ENCODE measurements at places on chromosomes 5 and 9.

DNA sequence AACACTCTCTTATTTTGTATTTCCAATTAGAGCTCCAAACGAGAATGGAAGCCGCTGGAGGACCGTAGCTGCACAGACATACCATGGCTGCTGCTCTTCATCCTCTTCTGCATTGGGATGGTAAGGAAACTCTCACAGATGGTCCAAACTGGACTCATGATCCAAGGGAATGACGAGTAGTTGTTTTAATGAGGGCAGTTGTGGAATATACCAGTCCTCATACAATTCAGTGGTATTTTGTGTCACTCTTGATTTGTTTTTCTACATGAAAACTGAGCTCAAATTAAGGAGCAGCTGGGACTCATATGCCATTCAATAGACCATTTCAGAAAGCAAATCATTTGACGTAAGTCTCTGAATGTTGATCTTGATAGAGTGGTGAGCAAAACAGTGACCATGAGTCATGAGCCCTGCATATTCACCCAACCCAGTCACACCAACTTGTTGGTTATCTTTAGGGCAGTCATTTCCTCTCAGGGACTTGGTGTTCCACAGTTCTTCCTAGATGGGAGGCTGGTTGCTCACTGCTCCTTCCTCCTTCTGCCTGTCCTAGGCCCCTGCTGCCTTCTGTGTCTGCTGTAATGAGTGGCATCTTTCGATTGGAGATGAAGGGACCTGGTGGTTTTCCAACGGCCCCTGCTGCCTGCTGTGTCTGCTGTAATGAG, 54.9 kb downstream of the SLC44A1 start:
- no peak for DNase-seq

DNA sequence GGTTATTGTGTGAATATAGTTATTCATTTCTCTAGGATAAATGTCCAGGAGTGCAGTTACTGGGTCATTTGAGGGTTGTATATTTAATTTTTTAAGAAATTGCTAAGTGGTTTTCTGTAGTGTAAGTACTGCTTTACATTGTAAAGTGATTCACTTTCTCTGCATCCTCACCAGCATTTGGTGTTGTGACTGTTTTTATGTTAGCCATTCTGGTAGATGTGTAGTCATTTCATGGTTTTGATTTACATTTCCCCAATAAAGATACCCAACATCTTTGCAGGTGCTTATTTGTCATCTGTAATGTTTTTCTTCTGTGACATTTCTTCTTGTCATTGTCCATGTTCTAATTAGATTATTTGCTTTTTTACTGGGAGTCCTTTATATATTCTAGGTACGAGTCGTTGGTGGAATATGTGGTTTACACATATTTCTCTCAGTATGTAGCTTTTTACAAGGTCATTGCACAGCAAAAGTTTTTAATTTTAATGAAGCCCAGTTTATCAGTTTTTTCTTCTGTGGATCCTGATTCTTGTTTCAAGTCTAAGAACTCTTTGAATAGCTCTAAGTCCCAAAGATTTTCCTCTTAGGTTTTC, 34.0 kb downstream of the SCGB3A1 start:
- no peak for DNase-seq

DNA sequence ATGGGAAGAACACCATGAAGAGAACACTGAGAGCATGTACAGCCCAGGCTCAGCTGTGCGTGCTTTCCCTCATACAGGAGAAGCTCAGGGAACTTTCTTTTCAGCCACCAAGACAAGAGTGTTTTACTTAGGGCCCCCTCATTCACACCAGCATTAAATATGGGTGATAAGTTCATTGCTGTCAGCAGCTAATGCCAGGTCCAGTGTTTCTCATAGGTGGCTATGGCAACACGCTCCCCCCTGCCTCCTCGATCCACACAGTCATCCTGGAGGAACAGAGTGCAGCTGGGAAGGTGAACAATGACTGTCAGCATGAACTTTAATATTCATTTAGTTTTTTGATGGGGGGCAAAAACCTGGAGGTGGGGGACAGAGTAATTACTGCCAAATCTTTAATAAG, 54.4 kb downstream of the TEX10 start:
- DNase-seq = no peak

- DNase-seq = no peak
These were observed 109.1 kb downstream of the EGFLAM start for GRCh38 chr5:38367410-38367809.

DNA sequence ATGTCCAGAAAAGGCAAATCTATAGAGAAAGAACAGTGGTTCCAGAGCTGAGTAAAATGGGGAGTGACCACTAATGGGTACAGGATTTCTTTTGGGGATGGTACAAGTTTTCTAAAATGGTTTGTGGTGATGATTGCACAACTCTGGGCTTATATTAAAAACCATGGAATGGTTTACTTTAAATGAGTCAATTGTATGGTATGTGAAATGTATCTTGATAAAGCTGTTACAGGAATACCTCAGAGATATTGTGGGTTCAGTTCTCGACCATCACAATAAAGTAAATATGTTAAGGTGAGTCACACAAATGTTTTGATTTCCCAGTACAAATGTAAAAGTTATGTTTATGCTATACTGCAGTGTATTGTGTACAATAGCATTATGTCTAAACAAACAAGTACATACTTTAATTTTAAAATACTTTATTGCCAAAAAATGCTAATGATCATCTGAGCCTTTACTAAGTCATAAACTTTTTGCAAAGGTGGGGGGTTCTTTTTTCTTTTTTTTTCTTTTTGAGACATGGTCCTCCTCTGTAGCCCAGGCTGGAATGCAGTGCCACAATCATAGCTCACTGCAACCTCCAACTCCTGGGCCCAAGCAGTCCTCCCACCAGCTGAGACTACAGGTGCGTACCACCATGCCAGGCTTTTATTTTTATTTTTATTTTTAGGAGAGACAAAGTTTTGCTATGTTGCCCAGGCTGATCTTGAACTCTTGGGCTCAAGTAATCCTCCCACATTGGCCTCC, 65.9 kb downstream of the SHOC1 start:
- DNase-seq = no peak

DNA sequence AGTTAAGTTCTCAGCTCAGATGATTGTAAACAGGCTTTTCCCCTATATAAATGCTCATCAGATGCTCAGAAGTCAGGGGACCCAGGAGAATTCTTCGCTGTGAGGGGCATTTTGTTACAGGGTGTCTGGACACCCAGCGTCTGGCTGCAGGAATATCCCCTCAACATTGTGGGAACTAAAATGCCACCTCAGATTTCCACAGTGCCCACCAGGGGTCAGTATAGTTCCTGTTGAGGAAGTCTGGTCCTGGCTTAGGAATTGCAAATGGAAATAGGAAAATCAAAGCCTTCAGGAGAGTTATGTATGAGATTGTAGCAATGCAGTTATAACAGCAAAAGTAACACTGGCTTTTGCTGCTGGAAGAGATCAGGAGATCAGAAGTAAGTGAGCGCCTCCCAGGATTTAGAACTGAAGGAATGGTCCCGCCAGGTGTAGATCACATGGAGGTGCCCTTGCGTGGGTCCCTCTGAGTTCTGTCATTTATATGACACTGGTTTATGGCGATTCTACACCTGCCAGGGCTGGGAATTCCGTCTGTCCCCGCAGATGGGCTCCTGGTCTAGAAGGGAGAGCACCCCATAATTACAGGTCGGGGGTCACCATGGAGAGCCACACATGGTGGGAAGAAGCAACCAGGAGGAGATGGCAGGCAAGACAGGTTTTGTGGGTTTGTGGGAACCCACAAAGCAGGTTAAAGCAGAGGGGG, 47.1 kb upstream of the CTSL start:
- DNase-seq = peak; percentile 80

- DNase-seq = no peak
These were observed 203.8 kb downstream of the TSSK1B start for GRCh38 chr5:113230711-113231652.

DNA sequence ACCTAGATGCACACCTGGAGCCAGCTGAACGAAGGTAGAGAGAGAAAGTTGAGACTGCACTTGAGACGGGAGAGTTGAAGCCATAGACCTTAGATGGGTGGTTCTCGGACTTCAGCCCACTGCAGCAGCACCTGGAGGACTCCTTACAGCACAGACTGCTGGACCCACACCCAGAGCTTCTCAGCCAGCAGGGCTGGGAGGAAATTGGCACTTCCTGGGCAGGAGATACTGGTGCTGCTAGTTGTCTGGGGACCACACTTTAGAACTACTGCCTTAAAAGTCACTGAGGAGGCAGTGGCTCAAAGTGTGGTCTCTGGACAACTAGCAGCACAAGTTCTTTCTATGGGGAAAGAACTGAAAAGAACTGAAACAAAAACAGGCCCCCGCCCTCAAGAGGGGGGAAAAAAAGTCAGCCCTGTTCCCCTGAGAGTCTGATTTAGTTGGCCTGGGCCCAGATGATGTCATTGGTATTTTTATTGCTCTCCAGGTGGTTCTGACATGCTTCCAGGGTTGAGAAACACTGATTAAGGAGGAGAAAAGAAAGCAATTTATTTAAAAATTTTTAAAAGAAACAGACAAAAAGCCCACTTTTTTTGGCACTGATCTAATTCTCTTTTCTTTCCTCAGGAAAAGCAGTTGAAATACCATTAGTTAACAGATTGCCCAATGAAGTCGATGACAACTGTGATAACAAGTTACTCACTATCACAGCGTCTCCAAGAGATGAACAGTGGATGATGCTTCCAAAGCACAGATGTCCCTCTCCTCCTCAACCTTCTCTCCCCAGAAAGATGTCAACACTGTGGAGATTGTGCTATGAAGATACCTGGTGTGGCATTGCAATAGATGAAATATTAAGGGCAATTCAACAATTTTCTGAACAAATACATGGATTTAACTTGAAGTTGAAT, 73.6 kb upstream of the ADAMTS16 start:
- DNase-seq = no peak

DNA sequence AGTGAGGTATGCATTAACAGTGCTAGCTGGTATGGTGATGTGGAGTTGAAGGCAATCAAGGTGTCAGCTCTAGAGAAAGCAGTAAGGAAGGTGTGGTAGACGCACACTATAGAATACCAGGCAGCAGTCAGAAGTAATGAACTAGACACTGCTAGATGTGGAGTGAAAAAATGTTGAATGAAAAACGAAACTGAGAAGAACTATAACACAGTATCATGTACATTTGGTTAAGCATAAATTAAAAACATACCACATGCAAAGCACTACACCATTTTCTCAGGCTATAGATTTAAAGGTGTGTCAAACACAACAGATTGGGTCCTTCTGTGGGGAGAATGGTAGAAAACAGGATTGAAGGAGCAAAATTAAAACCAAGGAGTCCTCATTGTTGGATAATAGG, 15.4 kb downstream of the ZNF622 start:
- DNase-seq = no peak

- DNase-seq = no peak
These were observed 38.3 kb upstream of the ADRA1B start for GRCh38 chr5:159877894-159878448.

GRCh38 chr5:15550502-15551112, 50.6 kb downstream of the FBXL7 start:
- DNase-seq = no peak

DNA sequence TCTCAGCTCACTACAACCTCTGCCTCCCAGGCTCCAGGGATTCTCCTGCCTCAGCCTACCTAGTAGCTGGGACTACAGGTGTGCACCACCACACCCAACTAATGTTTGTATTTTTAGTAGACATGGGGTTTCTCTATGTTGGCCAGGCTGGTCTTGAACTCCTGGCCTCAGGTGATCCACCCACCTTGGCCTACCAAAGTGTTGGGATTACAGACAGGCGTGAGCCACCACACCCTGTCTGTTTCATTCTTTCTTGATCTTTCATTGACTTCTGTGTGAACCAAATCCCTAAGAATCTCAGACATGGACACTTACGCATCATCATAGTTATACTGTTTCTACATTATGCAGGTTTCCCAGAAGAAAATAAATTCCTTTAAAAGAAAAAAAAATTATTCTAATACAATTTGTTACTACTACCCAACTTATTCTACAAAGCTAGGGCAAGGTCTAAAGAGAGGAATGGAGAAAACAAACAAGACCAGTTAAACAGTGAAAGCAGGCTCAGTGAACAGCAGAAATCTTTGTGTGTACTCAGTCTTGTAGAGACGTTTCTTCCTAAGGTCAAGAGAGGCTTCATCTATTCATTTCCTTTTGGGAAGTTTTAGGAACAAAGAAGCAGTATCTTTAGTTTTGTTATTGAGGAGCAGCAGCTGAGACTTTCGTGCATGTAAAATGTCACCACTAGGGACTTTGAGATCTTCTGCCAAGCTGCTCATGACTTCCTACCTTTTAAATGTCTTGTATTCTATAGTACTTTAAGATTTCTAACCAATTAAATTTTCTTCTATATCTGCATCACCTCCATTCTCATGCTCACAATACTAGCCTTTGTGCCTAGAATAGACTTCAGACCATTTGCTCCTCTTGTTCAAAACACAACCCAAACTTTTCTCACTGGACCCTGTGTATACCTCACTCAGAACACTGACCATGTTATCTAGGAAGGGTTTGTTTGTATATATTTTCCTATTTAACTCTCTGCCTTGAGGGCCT, 5.6 kb upstream of the HMGCR start:
- no peak for DNase-seq

DNA sequence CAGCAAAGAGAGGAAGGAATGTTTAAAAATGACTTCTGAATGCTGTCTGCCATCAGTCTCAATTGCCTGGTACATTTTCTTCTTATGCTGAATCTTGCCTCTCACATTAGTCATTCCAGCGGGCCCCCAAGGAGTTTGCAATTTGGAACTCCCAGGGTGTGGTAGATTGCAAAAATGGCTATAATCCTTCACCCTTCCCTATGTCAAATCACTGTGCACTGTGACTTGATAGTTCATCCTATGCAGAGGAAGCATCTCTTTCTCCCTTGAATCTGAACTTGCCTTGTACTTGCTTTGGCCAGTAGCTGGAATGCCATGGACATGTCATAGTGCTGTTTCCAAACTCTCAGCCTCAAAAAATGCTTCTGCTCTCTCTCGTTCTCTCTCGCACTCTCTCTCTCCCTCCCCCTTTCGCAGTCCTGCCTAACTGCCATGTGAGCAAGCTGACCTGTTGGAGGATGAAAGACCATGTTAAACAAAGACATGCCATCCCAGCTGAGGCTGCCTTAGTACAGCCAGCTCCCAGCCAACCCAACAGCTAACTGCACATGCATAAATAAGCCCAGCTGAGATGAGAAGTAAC, 284.0 kb upstream of the TLE4 start:
- DNase-seq = peak; percentile 68

DNA sequence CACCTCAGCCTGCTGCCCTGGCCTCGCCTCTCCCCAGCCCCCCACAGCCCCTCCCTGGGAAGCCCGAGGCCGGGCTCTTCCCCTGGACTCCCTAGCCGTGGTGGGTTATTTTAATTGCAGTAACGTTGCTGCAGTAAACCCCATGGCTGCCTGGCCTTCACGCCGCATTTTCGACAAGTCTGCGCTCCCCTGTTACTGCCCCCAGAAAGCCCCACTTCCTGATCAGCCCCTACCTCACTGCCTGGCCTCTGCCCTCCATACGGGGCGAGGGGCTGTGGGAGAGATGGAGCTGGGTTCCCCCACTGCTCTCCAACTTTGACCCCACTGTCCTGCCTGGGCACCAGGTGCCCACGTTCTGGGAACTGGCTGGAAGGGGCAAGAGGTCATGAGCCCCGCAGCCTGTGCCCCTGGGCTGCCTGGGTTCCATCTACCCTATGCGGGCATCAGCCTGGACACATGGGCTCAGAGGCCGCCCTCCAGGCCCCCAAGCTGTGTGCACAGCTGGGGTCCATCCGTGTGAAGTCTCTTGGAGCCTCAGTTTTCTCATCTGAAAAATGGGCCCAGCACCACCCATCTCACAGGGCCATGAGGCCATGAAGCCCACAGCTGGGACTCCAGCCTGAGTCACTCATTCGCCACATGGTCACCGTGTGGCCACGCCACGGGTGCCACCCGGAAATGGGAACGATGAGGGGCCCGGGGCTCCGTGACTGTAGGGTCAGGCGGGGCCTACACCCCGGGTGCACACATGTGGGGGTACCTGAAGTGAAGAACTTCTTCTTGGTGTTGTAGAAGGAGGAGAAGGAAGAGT, 11.5 kb downstream of the EGFL7 start:
- DNase-seq = no peak

- DNase-seq = peak; percentile 14
These were observed 2.8 kb upstream of the NFIB start for GRCh38 chr9:14316602-14317300.

Data from neural progenitor cell (in vitro differentiated cells).